ENCODE measurements at places on chromosomes 5 and 9.

- DNase-seq: no peak
Measured at GRCh38 chr5:56669534-56670483, 145.5 kb upstream of the MAP3K1 start.

- DNase-seq: no peak
Measured at GRCh38 chr5:122195802-122196394, 66.6 kb downstream of the ZNF474 start.

- no peak for DNase-seq
Measured at GRCh38 chr5:154461531-154461930, 15.7 kb downstream of the SAP30L start.

DNA sequence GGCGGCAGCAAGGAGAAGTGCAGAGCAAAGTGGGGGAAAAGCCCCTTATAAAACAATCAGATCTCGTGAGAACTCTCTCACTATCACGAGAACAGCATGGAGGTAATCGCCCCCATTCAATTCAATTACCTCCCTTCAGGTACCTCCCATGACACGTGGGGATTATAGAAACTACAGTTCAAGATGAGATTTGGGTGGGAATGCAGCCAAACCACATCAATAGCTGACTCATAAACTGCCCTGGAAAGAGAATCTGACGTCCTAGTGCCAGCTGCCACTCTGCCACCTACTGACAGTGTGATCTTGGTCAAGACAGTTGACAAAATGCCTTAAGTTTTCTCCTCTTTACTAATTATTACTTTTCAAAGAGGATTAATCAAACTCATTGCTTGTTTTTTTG is 128.3 kb downstream of the GPBP1 start:
- no peak for DNase-seq

DNA sequence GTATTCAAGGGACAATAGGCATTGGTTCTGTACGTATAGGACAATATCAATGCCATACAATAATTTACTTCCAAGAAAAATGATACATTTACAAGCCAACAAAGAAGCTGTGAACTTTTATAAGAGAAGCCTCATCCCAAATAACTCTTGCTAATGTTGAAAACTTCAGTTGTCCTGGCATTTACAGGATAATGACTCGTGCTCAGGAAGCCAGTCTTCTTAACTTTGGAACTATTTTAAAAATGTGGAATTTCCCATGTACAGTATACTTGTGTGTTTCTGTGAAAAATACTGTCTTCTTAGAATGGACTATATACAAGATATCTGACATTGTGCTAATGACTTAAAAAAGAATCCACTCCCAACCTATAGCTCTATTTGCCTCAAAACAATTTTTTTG is 1479.3 kb upstream of the CDH9 start:
- DNase-seq: no peak

- DNase-seq: no peak
Measured at GRCh38 chr9:122397749-122398148, 26.9 kb downstream of the PTGS1 start.

DNA sequence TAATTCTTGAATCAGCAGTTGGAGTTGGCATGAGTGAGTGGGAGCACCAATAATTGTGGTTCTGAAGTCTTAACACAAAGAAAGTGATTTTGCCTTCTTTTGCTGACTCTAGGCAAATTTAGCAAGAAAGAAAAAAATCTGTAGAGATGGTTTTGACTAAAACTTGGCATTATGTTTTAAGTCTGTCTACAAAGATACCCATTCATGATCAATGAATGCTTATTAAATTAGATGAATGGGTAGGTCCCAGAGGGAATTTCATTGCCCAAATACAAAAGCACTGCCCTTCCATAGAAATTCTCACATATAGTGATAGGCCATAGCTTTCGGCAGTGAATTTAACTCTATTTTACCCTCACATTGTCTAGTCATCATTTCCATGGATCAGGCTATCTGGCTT is 428.6 kb upstream of the ADAMTSL1 start:
- DNase-seq: no peak

- DNase-seq: no peak
Measured at GRCh38 chr9:131397100-131397790, 3.4 kb downstream of the PRRC2B start.

- DNase-seq: no peak
Measured at GRCh38 chr9:89006996-89007967, 16.0 kb downstream of the S1PR3 start.

GRCh38 chr5:79932510-79933504 is 58.3 kb downstream of the MTX3 start:
- DNase-seq: peak; percentile 37

DNA sequence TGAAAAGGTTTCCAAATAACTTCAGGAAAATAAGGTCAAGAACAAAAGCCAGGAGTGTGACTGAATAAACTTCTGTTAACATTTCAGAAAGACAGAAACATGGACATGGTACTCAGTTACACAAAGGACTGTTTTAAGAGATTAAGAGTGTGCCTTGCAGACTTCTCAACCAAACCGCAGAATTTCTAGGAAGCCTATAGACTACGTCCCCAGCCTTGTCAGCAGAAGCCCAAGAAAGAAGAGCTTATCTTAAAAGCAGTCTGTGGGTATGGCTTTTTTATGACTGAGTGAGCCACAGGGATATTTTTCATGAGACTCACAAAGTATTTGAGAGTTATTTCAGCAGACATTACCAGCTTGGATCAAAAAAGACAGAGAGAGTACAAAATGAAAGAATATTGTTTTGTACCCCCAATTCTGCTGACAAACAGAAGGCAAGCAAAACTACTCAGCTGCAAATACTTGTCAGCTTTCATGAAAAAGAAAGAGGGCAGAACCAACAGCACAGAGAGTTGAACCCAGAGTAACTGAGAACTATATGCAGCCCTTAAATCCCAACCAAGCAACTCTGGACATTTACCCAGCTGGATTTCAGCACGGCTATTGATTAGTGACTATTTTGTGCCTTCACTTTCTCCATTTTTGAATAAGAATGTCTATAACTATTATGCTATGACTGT is 711.0 kb upstream of the CTNND2 start:
- no peak for DNase-seq

- DNase-seq: no peak
Measured at GRCh38 chr9:132712753-132713152, 42.5 kb downstream of the GTF3C4 start.

DNA sequence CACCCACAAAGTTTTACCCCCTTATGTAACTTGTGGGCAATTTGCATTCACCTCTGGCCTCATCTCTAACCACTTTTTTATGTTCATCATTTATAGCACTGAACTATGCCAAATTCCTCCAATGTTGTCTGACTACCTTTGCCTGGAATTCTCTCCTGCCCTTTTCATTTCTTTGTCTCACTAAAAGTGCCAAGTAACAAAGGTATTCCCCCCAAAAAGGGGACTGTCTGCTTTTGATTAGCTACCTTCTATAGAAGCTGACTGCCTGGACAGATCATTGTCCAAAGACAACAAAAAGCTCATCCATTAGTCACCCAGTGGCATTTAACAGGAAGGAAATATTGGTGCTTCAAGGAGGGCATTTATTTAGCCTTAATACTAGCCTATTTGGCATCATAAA is 189.9 kb upstream of the VCAN start:
- DNase-seq: peak; percentile 61

DNA sequence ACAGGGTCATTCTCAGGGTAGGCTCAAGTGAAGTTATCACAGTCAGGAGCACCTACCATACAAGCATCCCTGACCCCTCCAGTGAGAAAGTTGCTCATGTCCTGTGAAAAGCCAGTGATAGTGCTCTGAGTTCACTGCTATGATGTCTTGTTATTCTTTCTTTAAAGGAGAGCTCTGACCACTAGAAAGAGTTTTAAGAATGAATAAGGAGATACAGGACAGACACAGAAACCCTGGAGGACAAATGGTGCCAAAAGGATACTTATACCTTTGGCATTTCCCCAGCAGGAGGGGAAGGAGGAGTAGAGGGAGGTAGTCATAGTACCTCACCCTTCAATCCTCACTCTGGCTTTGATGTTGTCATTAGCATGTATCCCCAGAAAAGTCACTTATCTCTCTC is 84.0 kb upstream of the AGXT2 start:
- DNase-seq: no peak

Data from GM04504 (cell line).